ENCODE measurements at places on chromosomes 1 and 21.

GRCh38 chr1:27021354-27022031 is 8.8 kb upstream of the TENT5B start:
- DNase-seq, result no peak

DNA sequence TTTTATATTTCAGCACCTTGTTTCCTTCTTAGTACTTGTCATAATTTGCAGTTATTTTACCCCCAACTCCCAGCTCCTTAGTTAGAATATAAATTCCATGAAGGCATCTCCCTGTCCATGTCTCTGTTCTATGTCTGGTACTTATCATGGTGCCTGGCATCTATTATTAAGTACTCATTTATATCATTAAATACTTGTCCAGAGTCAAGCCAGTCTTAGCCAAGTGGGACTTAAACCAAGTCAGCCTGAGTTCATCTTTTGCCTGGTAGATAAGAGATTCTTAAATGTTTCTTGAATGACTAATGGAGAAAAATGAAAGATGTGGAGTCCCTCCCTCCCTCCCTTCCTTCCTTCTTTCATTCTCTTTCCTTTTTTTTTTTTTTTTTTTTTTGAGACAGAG is 9.4 kb downstream of the SLC25A44 start:
- peak; percentile 58 for DNase-seq

- DNase-seq, result no peak
These were observed 331.4 kb upstream of the USP24 start for GRCh38 chr1:55546553-55546952.

DNA sequence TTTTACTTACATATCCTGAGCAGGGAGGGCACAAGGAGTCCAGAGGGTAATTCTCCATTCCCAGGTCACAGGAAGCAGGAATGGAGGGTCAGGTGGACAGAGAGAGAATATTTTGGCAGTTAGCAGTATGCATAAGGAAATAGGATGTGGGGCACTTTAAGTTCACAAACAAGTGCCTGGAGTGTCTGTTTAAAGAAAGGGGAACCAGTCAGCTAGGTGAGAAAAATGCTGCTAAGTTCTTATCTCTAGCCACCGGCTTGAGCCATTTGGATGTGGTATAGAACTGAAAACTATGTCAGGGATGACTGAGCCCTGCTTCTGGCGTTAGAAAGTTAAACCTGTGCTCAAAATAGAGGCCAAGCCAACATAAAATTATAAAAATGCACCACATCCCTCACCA is 739.7 kb upstream of the NCAM2 start:
- DNase-seq, result no peak

GRCh38 chr1:97089173-97089572 is 367.6 kb downstream of the PTBP2 start:
- no peak for DNase-seq

GRCh38 chr1:228308628-228309325 is 97.9 kb downstream of the TRIM11 start:
- no peak for DNase-seq

- peak; percentile 24 for DNase-seq
These were observed 10.2 kb downstream of the NES start for GRCh38 chr1:156666862-156667609.

GRCh38 chr1:113946678-113947387 is 17.7 kb downstream of the HIPK1 start:
- no peak for DNase-seq

- DNase-seq, result no peak
These were observed 107.5 kb upstream of the SIM2 start for GRCh38 chr21:36591326-36591970.

DNA sequence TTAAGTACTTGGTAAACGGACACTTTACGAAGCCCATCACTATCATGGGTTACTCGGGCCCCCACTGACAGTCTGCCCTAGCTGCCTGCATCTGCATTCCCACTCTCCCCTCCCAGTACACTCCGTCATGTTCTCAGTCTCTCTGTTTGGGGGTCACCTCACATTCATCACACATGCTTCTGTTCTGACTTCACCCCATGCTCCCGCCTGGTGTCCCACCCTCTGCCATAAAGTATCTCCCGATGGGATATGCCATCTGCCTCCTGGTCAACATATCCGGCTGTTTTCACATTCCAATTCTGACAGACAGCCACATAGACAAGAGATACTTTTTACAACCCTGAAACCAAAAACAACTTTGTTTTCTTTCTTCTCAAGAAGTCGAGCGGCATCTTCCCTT is 1.0 kb downstream of the OLFML2B start:
- DNase-seq, result no peak

GRCh38 chr21:40881767-40882166 is 34.8 kb upstream of the DSCAM start:
- no peak for DNase-seq

DNA sequence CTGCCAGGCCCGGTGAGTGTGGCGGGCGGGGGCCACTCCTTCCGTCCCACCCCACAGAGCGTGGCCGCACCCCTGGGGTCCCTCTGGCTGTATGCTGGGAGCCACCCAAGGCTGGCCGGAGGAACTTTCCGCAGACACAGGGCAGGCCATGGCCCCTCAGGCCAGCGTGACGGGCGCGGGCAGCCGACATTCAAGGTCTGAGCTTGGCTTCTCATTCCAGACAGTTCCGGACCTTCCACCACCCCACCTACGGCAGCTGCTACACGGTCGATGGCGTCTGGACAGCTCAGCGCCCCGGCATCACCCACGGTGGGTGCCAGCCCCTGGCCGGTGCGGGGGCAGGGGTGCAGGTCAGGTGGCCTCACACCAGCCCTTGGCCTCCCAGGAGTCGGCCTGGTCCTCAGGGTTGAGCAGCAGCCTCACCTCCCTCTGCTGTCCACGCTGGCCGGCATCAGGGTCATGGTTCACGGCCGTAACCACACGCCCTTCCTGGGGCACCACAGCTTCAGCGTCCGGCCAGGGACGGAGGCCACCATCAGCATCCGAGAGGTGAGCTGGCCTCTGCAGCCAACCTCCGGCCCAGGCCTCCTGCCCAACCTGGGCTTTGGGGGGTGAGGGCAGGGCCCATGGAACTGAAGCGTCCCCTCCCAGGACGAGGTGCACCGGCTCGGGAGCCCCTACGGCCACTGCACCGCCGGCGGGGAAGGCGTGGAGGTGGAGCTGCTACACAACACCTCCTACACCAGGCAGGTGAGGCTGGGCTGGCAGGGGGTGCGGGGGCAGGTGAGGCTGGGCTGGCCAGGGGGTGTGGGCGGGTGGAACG is 7.3 kb downstream of the SCNN1D start:
- DNase-seq, result no peak

DNA sequence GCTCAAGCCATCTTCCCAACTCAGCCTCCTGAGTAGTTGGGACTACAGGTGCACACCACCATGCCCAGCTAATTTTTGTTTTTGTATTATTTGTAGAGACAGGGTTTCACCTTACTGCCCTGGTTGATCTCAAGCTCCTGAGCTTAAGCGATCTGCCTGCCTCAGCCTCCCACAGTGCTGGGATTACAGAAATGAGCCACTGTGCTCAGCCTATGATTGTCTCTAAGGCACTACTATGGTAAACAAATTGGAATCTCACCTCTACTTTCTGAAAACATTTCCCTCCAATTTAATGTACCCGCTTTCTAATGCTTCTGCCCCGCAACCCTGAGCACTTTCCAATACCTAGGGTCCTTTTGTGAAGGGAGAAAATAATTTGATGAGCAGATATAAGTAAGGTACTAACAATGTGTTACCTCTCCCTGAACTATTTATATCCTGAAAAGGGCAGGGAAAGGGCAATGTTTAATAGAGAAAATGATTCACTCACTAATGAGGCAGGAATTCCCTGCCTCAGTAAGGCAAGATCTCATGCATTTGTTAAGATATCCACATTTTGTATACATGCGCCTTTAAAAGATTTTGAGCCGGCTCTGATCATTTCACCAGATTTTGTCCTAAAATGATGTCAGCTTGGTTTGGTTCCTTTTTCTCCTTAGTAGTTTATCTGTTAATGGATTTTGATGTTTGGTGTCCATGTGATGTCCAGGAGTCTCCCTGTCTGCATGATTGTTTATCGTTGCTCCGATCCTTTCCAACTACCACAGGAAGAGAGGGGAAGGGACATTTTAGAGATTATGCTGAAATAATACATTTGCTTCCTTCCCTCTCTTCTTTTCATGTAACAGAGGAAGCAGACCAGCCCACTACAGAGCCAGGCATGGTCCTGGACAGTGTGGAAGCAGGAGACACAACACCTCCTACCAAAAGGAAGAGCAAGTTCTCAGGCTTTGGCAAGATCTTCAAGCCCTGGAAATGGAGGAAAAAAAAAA is 47.3 kb upstream of the RCC1 start:
- DNase-seq, result peak; percentile 24

GRCh38 chr1:53395671-53396215 is 63.5 kb upstream of the DMRTB1 start:
- no peak for DNase-seq

DNA sequence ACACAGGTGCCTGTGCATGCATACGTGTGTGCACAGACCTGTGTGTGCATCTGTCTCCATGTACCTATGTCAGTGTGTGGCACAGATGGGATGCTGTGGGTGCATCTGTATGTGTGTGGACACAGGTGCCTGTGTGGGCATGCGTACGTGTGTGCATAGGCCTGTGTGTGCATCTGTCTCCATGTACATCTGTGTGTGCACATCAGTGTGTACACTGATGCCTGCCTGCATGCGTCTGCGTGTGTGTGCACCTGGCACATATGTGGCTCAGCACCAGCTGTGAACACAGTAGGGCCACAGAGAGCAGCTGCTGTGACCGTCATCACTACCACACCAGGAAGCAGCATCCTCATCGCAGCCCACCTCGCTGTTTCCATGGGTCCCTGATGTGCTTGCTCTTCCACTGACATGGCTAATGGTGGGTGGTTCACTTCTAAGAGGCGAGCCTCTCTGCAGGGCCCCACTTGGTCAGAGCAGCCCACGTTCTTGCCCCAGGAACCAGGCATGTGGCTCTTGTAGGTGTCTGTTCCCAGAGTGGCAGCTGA is 9.6 kb upstream of the SPATC1L start:
- no peak for DNase-seq

DNA sequence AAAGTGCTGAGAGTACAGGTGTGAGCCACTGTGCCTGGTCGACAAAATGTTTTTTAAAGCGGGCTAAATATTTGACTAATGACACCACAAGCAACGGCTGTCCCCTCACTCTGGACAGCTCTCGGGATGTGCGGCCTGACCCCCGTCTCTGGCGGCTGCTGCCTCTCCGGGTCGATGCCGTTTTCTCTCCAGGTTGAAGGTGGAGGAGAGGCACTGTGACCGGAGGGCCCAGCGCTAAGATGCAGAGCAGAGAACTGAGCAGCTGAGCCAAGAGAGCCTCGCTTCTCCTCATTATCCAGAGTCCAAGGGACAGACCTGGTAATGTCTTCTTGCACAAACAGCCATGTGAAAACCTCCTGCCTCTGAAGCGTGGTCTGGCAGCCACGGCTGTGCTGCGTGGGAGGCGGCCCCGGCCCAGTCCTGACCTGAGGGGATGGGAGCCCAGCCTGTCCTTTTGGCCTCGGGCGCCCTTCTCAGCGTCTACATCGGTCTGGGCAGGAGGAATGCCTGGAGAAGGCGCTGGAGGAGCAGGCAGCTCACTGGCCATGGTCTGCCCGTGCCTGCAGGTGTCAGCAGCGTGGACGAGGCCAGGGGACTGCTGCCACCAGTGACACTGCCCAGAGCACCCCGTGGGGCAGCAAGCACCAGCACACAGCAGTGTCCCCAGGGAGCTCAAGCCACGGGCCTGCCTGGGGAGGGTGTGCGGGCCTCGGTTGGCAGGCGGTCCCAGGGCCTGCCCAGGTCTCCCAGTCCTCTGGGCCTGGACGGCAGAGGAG is 10.3 kb downstream of the MORN1 start:
- no peak for DNase-seq

DNA sequence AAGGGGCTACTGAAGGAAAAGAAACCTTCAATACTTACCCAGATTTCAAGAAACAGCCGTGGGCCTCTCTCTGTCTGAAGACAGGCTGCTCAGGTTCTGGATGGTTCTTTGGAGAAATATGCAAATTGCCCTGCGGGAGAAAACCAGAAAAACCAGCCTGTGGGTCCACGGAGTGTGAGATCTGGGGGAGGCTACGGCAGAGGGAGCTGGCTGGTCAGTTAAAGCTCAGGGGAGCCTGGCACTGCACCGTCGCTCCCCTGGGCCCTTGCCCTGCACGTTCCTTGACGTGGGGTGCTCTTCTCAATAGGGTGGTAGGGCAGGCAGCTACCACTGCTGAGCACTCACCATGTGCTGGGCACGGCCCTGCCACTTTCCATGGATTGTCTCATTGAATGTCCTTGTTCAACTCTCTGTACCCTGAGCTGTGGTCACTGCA is 12.7 kb downstream of the TMCO4 start:
- no peak for DNase-seq

GRCh38 chr21:45309069-45309986 is 21.6 kb upstream of the POFUT2 start:
- peak; percentile 67 for DNase-seq

DNA sequence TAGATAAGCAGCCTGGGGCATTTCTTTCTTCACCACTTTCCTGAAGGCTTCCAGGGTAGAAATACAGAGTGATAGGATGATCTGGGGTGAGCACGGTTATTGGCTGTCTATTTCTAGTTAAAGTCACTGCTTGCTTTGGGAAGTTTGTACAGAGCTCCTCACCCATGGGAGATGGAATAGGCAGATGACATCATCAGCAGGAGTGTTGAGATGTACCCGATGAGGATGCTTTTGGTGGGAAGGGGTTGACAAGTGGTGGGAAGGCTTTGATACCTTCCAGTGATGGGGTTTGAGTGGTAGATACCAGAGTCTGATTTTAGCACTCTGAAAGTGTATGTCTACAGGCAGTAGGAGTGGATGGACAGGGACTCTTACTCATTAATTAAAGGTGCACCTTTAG is 112.6 kb downstream of the BRINP2 start:
- no peak for DNase-seq

DNA sequence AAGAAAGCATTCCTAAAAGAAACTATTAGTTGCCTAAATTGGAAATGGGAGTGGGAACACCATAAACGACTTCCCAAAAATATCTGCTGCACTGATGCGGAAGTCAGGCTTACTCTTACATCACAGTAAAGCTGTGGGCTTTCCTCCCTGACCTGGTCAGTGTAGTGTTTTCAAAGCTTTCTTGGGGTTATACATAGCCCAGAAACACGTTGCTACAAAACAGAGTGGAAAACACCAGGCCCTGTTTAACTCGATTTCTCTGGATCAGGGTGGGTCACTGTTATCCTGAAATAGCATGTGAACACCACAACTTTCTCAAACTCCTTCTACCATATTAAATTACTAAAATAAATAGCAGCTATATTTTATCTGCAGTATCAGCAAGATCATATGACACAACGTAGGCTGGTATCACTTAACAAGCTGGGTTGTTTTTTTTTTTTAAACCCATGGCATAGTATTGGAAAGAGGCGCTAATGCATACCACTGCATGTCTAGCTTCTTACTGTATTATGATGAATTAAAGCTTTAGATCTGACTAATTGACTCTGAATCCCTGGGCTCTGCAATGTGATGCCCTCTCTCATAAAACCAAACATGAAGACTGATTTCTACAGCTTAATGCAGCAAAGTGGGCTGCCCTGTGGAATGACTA is 184.6 kb downstream of the TGFB2 start:
- DNase-seq, result no peak

GRCh38 chr21:25855576-25855975 is 120.8 kb downstream of the GABPA start:
- no peak for DNase-seq

GRCh38 chr1:8443558-8444194 is 125.8 kb downstream of the SLC45A1 start:
- no peak for DNase-seq

Data from GM23248 (cell line).